Activated naive CD4-positive, alpha-beta T cell treated with anti-CD3 and anti-CD28 coated beads, Interleukin-2, amount 10 ng/mL, durations not matched to agents 7 days and 5 days (primary cell): ENCODE measurements at places on chromosomes 6 and 20.
A peak's percentile ranks its signal among the peaks of the same experiment; 100 is the strongest.

- no peak for DNase-seq
These were observed 683.0 kb upstream of the MANEA start for GRCh38 chr6:94894300-94894699.

DNA sequence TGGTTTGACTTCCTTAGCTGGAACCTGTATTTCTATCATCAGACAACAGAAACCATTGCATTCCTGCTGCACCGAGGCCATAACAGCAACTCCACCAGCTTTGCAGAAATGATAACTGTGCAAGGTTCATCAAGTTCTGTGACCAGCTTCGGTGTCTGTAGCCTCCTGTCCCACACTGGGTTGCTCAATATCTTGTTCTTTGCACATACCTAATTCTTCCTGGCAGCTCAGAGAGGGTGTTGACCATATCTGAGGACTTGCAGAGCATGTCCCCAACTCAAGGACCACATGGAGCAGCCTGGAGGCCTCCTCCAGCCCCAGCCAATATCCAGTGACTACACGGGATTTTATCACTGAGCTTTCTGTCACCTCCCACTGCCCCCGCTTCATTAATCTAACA, 59.3 kb upstream of the SCAF8 start:
- no peak for DNase-seq

- no peak for DNase-seq
These were observed 59.2 kb downstream of the POPDC3 start for GRCh38 chr6:105120570-105120969.

DNA sequence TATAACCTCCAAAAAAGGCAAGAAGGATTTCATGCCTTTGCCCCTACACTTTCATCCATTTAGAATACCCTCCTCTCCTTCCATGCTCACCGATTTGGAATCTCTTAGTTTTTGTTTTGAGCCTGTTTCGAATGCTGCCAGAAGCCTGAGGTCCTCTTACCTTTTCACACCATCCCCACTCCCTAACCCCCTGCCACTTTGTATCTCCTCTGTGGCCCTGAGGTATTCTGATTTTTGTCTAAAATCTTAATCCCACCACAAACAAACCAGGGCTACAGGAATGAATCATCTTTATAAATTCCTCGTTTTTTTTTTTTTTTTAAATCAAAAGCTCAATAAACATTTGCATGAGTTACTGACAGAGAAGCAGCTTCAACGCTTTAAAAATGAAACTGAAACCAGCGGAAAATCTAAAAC, 1.6 kb upstream of the RPS12 start:
- peak; percentile 26 for DNase-seq

- peak; percentile 33 for DNase-seq
These were observed at the start of gene CD24 for GRCh38 chr6:106974336-106974998. Gene CD24, minus strand, starts transcription at chr6:106974729. Its CDS starts 83 bp downstream, at chr6:106974646.

GRCh38 chr6:36346486-36347273, 10.0 kb upstream of the BNIP5 start:
- DNase-seq: no peak

GRCh38 chr6:15276036-15276985, 30.4 kb downstream of the JARID2 start:
- no peak for DNase-seq

DNA sequence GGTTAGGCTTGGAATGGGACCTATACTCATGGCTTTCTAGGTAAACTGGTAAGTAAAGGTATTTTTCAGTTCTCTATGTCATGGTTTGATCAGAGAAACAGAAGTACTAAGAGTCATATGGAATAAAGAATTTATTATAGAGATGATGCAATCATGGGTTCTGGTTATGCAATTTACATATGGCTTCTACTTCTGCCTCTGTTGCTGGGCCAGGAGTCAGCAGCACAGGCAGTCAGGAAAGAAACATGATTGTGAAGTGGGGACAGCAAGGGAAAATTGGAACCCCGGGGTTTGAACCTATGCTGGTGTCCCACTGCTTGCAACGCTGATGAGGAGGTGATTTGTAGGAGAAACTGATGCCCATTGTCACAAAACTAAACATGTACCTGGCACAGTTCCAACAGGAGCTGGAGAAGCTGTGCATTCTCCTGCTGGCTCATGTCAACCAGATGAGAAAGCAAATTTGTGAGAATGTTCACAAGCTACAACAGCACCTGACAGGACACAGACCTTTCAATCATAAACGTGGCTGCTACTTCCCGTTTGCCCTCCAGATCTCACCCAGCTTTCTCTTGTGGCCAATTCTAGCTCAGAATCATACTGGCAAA, 887.1 kb downstream of the TFAP2A start:
- no peak for DNase-seq

DNA sequence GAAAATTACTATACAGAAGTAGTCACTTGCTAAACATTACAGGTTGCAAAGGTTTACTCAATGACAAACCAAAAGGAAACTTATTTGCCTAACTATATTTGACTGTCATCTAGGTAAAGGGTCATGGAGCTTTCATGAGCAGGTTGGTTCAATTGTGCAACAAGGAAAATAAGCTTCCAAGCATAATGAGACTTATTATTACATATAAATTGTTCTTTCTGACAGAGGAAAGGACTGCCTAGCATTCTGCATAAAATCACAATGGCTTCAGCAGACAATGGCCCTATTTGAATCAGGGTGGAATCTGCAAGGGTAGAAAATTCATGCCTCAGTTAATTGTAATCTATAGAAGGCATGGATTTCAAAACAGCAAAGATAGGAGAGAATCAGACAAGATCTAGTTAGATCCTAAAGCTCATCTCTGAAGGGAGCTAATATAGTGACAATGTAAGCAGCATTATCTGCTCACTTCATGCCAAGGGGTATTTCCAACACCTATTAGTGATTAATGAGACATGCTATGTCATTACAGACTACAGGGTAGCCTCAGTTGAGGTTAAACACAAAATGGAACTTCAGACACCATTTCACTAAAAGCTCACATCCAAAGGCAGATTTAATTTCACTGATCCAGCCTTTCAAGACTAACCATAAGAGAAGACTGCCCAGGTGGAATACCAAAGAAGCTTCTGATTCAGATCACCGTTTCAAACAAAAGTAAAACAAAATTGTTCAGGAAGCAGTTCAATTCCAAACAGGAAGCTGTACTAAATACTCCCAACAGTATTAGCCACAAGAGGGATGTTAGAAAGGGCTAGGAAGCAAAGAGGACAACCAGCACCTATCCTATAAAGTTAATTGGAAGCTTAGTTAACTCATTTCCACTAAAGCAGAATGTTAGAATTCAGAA, 8.5 kb downstream of the STAU1 start:
- no peak for DNase-seq

DNA sequence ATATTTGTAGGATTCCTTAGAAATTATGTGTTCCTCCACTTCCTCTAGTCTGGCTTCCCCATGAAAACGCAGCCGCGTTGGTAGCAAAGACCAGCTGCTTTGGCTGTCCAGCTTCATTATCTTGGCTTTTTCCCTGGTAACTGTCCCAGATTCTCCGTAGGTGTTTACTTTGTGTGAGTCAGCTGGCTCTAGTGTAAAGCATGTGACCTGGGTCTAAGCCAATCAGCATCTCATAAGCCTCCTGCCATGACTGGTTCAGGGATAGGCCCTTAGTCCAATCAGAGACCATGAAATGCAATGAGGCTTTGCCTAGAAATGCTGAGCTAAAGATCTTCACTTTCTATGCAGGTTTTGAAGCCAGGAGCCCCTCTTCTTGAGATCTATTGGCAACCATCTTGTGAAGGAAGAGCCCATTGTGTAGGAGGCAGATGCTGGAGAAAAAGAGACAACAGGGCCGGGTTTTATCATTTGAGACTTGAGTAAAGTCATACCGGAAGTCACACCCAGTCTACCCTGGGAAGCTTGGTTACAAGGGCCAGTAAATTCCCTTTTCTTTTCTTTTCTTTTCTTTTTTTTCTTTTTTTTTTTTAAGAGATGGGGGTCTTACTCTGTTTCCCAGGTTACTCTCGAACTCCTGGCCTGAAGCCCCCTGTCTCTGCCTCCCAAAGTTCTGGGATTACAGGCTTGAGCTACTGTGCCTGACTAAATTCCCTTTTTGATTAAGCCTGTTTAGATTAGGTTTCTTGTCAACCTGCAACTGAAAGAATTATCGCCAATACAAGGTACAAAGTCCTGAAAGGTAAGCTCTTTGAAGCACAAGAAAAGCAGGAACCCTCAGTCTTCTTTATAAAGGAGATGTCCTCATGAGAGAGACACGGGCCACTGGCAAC, 256.5 kb upstream of the RREB1 start:
- DNase-seq: no peak

GRCh38 chr20:38617011-38617829, 15.6 kb downstream of the ARHGAP40 start:
- no peak for DNase-seq

DNA sequence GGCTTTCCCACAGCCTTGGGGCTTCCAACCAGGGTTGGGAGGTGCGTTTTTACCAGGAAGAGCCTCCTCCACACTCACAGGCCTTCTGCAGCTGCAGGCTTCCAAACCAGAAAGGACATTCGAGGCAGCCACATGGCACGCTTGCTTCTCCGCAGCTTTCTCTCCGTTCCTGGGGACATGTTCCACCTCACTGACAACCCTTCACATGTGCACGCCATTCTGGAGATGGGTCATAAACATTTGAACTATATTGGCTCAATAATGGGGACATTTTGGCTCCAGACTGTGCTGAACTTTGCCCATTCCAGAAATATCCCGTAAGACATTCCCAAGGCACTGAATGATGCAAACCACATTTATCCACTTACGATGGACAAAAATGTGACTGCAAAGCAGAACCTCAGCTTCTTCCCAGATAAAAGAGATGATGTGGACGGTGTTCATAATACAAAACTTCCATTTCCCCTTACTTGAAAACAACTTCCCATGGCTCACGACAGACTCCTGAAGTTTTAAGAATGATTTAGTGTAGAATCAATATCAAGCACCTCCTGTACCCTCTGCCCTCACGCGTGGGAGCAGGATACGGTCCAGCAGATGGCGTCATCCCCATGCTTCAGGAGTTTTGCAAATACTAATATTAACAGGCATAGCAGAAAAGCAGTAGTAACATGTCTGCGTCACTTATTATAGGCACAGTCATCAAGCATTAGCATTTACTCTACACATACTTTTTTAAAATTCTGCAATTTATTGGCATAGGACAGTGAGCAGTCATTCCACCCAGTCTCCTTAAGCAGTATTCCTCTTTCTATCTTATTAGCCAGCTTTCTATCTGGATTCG, 25.4 kb upstream of the FOXF2 start:
- no peak for DNase-seq

- no peak for DNase-seq
These were observed 204.5 kb downstream of the PREX1 start for GRCh38 chr20:48623176-48623905.

DNA sequence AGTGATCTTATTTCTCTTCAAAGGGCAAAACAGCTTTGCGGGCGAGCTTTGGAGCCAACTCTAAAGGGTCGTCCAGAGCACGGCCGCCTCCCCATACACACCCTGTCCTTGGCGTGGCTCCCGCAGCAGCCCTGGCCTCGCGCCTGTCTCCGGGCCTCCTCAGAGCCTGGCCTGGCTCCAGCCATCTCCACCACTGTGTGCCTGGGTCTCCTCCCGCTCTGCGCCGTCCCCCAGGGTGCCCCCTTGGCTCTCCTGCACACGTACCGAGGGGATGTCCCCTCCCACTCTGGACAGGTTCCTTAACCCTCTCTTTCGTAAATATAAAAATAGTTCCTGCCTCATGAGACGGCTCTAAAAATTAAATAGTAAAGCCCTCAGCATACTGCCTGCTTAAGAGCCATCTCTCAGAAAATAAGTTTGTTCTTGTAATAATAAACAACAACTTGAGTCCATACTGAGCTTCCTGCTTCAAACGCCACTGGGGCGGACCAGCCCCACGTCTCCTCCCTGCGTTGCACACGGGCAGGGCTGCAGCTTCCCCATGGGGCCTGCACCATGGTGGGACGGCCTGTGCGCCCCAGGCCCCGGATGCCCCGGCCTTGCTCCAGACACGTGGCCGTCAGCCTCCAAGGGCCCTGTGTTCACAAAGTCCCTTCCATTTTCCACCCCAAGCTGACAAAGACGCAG, 226.2 kb downstream of the TTLL2 start:
- no peak for DNase-seq

GRCh38 chr6:34969662-34970265, 80.7 kb downstream of the ANKS1A start:
- DNase-seq: no peak

- no peak for DNase-seq
These were observed 12.0 kb downstream of the TTI1 start for GRCh38 chr20:38021087-38021772.

DNA sequence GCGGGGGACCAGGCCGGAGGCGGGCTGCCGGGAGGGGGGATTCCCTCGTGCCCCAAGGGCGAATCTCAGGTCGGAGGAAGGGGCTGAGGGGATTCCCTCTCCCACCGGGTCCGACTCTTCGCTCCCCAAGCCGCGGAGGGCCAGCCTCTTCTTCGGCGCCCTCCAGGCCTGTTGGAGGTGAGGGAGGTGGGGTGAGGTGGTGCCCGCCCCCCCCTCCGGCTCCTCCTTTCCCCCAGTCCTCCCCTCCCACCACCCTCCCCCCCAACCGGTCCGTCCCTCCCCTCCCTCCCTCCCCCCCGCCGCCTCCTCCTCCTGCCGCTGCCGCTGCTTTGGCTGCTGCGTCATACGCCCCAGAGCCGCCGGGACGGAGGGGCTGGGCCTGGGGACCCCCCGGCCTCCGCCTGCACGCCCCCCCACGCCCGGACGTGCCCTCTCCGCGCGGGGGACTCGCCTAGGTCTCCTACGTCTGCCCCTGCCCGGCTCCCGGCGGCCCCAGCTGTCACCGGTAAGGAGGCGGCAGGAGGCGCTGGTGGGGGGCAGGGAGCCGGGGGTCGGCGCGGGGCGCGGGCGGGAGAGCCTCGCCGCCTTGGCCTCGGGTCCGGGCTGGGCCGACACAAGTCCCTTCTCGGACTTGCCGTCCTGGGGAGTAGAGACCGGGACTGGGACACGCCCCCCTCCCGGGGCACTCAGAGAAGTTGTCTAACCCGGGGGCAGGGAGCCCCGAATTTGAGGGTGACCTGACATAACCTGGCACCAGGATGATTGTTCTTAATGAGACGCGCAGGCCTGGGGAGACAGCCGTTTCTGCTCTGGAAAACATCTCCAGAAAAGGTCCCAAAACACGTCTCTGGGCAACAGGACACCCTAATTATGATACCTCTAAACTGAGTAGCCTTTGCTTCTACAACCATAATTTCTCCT, at the start of gene PHF1:
Gene PHF1, plus strand, starts transcription at position 304 of the 921 bp plus-strand sequence. CDS start 1,250 bp downstream, outside the sequence.
- peak; percentile 84 for DNase-seq

DNA sequence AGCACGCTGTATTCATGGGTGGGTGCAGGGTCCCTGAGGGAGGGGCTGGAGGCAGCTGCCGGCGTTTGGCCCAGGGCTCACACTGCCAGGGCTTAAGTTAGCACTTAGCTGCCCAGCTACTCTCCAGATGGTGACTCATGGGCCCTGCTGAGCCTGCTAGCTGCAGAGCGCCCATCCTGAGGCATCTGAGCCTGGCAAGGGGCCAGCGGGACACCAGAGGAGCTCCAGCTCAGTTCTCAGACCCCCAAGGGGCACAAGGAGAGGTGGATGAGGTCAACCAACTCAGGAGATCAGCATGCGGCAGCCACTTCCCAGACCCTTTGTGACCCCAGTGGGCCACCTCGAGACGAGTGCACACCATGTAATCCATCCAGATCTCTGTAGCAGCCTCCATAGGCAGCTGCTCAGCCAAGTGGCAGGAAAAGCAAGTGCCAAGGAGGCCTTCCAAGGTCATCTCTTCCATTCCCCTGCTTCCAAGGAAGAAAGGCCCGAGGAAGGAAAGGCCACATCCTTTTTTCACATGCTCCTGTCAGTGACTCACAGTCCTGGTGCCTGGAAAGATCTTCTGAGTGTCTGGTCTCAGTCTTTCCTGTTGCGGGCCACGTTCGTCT, 35.3 kb downstream of the FOXP4 start:
- DNase-seq: no peak
